ENCODE measurements at places on chromosomes 6 and 20.

- DNase-seq = no peak
Measured at GRCh38 chr6:11433860-11434259, 103.7 kb upstream of the TMEM170B start.

DNA sequence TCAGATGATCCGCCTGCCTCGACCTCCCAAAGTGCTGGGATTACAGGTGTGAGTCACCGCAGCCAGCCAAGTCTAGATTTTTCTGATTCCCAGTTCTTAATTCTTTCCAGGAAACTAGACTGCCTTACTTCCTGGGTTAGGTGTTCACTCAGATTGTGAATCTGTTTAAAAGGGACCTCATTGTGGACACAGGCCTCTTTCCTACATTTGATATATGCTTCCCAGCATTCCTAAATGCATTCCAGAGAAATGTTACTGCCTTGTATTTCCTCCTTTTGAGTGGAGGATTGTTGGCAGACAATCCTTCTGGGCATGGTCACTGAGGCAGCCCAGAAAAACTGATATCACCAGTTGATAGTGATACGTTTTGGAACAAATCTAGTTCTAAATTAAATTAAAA is 15.7 kb downstream of the TMEM181 start:
- no peak for DNase-seq

DNA sequence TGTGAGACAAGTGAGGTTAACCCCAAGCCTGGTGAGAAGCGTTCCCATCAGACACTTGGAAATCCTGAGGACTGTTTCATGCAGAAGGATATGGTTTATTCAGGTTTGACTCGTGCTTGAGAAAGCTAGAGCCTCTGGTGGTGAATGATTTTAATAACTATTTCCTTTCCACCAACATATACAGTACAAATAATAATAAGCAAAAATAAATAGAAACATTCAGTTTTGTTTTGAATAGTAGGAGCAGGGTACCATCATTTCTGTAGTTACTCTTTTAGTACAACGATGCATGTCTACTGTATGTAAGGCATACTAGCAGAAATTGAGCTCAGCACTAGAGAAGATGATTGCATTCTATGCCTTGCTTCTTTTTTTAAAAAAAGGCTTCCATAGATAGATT is 33.5 kb downstream of the PLG start:
- DNase-seq = no peak

- DNase-seq = peak; percentile 4
Measured at GRCh38 chr6:150409576-150410066, 40.8 kb downstream of the IYD start.

Measured in NCI-H1694 (cell line).